C1 segment of cervical spinal cord (tissue), 14 donors: ENCODE measurements at places on chromosomes 5 and 9.
A peak's percentile ranks its signal among the peaks of the same experiment; 100 is the strongest.

GRCh38 chr9:34989946-34990635, 546 bp downstream of the DNAJB5 start:
- peak; percentile 55 for DNase-seq

DNA sequence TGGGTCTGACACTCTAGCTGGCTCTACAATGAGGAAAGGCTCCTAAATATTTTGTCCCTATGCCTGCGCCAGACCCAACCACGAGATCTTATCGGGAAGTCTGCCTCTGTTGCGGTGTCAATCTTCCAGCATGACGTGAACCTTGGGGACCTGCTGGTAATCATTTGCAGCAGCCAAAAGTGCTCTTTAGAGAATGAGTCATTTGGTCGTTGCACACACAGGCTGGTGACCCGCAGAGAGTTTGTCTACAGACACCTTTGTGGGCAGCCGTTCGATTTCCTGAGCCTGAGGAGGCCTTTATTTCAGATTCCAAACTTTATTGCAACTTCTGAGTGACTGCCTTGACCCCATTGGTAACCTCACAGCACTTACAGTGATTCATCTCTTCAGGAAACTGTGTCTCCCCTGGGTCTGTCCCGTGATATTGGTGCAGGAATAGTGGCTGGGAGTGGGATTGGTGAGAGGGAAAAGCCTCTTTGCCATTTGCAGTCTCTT, 326.1 kb downstream of the NSG2 start:
- DNase-seq, result no peak

DNA sequence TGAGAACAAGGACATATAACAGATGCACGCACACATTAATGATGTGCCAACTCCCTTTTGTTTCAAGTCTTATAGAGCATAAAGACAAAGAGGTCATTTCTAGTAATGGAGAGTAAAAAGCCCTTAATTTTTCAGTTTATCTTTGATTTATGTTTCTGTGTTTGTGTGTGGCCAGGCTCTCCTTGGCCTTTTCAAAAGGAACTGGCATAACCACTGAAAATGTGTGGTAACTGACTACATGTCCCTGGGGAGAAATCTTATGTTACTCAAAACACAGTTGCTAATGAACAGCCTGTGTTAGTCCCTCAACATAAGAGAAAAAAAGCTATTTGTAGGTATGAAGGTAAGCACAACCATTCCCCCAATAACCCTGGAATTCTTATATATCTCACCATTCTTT, 47.6 kb upstream of the SHOC1 start:
- DNase-seq, result no peak

DNA sequence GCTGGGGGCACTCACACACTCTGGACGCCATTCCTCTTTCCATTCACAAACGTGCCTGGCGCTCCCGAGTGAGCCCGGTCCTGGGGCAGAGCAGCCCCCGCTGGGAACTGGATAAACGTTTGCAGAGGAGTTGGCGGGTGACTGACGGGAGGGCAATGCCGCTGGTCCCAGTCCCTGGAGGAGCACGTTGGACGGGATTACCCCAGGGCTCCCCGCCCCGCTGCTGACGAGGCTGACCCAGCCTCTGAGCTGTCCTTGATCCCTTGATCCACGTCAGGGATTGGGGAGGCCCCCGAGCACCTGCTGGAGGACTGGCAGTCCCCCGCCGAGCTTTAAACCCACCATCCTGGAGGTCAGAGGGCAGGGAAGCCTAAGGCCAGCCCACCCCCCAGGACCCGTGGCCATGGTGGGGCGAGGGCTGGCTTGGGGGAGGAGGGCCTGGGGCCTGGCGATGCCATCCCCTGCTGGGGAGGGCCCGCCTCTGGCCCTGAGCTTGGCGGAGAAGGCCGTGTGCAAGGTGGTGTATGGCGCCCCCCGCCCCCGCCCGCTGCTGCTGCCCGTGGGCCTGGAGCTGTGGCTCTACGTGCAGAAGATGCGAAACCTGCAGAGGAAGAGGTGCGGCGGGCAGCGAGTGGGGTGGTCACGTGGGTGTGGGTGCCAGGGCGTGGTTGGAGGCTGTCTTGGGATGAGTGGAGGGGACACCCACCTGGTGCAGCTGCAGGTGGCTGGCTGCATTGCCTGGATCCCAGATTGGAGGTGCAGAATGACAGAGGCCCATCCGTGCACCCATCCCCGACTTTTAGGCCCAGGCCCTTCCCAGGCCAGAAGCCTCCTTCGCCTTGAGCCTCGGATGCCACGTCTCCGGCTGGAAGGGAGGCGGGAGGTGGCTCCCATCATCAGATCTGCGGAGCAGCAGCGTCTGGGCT, 4.5 kb downstream of the GPSM1 start:
- no peak for DNase-seq

GRCh38 chr9:37760416-37761161, 7.0 kb downstream of the TRMT10B start:
- no peak for DNase-seq

DNA sequence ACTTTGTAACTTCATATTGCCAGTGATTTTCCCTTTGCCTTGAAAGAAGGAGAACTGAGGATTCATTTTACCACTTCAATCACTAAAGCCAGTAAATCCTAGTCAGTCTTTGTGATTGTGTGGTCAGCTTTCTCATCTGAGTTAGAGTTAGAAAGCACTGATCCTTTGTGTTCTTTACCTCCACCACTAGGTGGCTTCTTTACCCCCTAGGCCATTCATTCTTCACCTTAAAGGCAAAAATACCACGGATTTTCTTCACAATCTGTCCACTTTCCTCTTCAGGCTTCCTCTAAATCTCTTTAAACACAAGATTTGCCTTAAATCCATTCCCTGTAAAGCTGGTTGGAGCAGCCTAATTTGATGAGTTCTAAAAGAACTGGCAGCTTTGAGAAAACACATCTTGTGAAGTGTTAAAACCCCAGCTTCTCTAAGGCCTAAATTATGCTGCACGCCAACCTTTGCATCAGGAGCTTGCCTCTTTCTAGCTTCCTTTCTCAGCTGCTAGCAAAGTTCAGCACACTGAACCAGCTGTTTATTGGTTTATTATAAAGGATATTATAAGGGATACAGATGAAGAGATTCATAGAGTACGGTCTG, 20.4 kb downstream of the BDP1 start:
- no peak for DNase-seq

GRCh38 chr5:168820874-168821273, 241.7 kb upstream of the PANK3 start:
- no peak for DNase-seq

GRCh38 chr9:89363921-89364665, 45.8 kb downstream of the SECISBP2 start:
- no peak for DNase-seq

DNA sequence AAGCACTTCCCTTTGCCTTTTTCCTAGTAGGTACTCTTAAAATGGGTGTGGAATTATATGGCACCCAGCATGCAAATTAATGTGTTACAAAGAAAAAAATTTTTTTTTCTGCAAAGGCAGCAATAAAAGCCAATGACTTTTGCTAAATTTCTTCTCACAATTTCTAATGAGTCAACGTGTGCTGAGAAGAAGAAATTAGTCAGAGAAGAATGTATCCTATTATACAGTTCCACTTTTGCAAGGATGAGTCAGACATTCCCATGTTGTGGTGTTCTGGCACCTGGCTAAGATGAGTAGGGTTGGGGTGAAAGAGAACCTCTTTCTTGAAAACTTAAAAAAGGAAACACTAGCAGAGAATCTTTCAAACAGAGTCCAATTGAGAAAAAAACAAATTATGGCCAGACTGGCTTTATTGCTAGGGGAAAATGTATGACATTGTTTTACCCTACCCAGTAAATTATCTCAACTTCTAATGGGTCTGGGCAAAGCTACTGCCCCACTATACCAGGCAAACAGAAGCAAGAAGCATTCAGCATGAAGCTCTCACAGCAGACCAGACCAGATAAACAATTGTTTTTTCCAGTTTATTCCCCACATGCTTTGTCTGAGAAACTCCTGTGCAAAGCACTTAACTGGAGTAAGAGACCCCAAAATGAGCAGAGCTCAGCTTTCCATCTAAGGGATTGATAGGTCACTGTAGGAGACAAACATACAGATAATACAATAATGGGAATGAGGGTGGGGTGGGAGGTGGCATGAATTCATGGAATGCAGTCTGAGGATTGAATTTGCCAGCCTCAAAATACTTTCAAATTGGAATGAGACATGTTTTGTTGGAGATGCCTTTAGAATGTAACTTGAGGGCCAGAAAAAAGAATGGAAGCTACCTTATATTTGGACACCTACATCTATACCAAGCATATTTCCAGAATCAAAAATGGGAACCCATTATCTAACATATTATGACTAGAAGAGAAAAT, 220.8 kb upstream of the RFX3 start:
- no peak for DNase-seq

DNA sequence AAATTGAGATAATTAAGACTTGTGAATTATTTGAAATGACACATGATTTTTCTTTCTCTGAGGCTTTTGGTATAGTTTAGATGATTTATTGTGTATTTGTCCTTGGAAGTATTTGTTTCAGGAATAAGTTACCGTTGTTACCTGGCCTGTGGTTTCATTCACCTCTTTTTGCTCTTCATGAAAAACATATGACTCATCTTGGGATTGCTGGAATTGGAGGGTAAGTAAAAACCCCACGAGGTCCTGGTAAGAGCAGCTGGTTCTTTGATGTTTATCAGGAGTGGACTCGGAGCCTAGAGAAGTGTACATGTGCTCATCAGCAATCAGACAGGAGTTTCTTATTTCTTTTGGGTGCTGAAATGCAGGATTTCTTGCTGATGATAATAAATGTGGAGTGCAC, 275.3 kb downstream of the PSAT1 start:
- no peak for DNase-seq

GRCh38 chr9:20356403-20357036, 265.8 kb downstream of the MLLT3 start:
- peak; percentile 29 for DNase-seq

GRCh38 chr9:116777116-116777515, 90.0 kb downstream of the TRIM32 start:
- no peak for DNase-seq

- no peak for DNase-seq
These were observed 98.3 kb downstream of the F2RL2 start for GRCh38 chr5:76524868-76525267.

DNA sequence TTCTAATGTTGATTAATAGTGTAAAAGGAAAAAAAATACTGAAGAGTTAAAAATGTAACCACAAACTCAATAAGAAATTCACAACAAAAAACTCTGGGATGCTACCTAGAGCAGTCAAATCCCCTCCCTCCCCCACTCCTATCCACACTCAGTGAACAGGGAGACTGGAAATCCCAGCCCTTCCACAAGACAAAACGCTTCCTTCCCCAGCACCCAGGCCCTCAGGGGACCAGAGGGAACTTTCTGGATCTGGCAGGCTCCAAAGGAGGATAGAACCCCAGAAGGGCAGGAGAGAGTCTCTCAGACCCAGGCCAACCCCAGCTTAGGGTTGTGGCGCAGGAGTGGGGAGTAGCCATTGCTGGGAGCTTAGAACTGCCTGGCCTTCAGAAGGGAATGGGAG, 55.0 kb downstream of the DCP2 start:
- no peak for DNase-seq

GRCh38 chr5:96330530-96331140, 102.4 kb downstream of the PCSK1 start:
- no peak for DNase-seq

- DNase-seq, result no peak
These were observed 222.0 kb downstream of the MAN2A1 start for GRCh38 chr5:109911731-109912130.

GRCh38 chr5:126358525-126358924, 64.7 kb upstream of the GRAMD2B start:
- no peak for DNase-seq

DNA sequence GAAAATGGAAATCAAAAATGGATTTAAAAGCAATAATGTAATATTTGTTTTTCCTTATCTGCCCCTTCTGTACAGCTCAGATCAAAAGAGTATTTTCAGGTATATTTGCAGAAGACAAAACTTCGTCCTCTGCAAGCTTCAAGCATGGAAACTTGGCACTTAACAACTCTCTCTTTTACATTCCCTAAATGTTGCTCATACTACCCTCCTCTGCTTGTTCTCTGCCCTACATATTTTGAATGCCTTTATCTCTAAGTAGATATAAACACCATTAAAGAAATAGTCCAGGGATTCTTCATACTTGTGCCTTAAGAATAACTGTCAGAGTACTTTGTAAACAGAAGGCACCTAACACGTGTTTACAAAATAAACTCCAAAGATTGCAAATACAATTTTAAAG, 19.2 kb upstream of the SMC2 start:
- no peak for DNase-seq

- no peak for DNase-seq
These were observed 22.7 kb downstream of the CAMK2A start for GRCh38 chr5:150266871-150267291.

DNA sequence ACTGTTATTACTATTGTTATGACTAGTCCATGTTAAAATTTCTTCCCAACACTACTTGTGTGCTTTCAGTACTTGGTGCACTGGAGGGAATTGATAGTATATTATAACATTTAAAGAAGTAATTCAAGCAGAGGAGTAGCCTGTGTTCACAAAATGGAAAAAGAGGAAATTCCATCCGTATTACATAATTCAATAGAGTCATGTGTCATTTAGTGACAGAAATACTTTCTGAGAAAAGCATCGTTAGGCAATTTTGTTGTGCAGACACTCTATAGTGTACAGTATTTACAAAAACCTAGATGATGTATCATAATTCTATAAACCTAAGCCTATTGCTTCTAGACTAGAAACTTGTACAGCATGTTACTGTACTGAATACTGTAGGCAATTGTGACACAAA, 78.3 kb upstream of the PCSK5 start:
- DNase-seq, result no peak

- no peak for DNase-seq
These were observed 36.6 kb downstream of the PPARGC1B start for GRCh38 chr5:149766460-149767280.
